ENCODE measurements at places on chromosomes 16 and 17. TPM values are rescaled to one million over a fixed set of nuclear protein-coding genes. Genes with fewer than 3 reads are reported as not detected.

GRCh38 chr16:85002608-85003007, 8.7 kb downstream of the ZDHHC7 start:
- no peak for DNase-seq

The SDR42E1 gene
- total RNA-seq = 3.4 TPM

- DNase-seq = no peak
These were observed 362.0 kb upstream of the XYLT1 start for GRCh38 chr16:17832738-17833137.

- no peak for DNase-seq
These were observed 39.9 kb downstream of the SMPD3 start for GRCh38 chr16:68408428-68408827.

The SLC52A1 gene
- not detected for total RNA-seq
